ENCODE measurements at places on chromosomes 7 and 10.

GRCh38 chr10:17229016-17229716, 1.1 kb downstream of the VIM start:
- peak; percentile 90 for DNase-seq

DNA sequence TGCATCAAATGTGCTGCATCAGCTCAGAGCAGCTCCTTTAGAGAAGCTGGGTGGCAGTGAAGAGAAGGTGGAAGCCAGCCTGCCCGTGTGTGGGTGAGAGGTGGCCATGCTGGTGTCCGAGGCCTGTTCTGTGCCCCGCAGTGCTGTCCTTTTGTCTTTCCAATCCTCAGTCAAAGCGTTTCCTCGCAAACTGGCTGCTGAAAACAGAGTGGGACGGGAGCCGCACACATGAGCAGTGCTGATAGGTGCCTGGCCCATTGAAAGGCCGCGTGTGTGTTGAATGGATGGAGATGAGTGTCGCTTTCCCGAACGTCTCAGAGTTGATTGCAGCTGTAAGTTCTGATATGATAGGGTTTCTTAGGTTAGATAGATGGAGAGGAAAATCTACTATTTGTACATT, 39.3 kb downstream of the WDR37 start:
- DNase-seq = no peak

GRCh38 chr10:14936584-14936983, 17.3 kb downstream of the DCLRE1C start:
- DNase-seq = no peak

- no peak for DNase-seq
Observed at GRCh38 chr10:22959292-22959691, 31.4 kb downstream of the ARMC3 start.

GRCh38 chr10:47063858-47064257, 152.6 kb downstream of the PTPN20 start:
- DNase-seq = no peak

DNA sequence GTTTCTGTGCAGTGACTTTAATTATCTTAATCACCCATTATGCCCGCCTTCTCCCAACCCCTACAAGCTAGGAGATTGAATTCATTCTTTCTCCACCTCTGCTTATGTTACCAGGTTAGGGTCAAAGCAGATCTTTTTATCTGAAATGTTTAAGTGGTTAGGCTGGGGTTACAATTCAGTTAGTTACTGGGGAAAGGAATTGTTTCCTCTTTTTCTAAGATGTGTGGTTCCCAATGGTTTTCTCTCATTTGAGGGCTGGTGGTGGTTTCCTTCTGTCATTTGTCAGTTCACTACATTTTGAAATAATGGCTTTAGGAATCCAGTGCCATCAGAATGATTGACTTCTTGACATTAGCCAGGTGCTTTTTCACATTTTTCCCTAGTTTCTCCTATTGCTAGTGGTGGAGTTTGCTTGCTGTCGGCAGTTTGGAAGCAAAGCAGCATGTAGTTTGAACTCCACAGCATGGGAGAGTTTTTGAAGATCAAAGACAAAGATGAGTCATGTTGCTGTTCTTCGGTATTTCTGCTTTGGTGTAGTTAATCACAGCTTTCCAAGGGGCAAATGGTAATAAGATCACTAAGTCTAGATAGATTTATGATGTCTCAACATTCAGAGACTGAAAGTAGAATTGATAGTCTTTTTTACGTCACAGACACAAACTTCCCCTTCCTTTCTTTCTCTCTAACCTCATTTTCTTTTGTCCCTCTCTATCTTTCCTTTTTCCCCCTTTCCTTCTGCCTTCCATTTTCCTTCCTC, 168.2 kb downstream of the SND1 start:
- DNase-seq = no peak

GRCh38 chr7:5404421-5404826, 19.2 kb downstream of the TNRC18 start:
- DNase-seq = no peak

GRCh38 chr7:133575726-133576440, 323.0 kb downstream of the EXOC4 start:
- DNase-seq = no peak

GRCh38 chr7:76121044-76121443, 73.1 kb downstream of the MDH2 start:
- no peak for DNase-seq

GRCh38 chr7:3076163-3076562, 32.5 kb upstream of the CARD11 start:
- no peak for DNase-seq

- no peak for DNase-seq
Observed at GRCh38 chr10:103395754-103396066, 565 bp downstream of the ATP5MK start.

DNA sequence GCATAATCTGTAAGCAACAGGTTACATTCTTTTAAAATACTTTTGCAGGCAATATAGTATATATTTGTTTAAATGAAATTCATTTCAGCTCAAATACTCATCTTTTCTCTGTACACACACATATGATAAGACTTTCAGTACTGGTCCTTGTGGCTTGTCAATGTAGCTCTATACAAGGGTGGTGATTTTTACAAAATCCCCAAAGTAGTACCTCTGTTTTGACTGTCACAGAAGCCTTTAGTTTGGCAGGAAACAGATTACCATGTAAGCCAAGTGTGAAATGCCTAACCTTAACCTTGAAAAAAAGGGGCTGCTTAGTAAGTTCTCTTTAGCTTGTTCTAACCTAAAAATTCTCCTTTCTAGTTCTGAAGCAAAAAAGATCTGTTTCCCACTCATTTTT, 87.9 kb downstream of the KCND2 start:
- no peak for DNase-seq

DNA sequence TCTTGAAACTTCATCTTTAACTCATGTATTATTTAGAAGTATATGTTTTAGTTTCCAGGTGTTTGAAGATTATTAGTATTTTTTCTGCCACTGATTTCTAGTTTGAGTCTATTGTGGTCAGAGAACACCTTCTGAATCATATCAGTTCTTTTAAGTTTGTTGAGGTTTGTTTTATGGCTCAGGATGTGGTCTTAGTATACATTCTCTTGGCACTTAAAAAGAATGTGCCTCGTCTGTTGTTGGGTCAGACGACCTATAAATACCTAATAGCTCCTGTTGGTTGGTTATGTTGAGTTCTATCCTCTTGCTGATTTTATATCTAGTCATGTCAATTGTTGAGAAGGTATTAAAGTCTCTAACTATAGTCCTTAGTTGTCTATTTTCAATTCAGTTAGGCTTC, 15.9 kb downstream of the TDRD1 start:
- no peak for DNase-seq
